Right lobe of liver (tissue), 6 donors: ENCODE measurements at places on chromosomes 7 and 10.

DNA sequence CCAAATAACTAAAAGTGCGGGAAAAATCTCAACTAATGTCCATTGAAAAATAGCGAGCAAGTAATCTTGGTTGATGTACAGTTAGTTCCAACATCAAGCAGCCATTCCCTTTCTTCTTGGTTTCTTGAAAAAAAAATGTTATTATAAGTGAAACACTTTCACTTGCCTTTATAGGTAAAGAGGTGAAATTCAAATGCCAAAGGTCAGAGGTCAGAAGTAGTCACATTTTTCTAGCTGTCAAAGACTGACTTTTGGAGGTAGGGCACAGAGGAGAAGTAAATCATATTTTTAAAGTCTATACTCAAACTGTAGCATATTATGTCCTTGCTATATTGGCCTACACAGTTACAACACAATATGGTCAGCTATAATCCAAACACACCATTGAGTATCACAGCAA is 62.3 kb downstream of the CHCHD3 start:
- H3K36me3 ChIP-seq = no peaks in the 10 kb centered on the region
- no peaks in the 10 kb centered on the region for H3K27me3 ChIP-seq
- DNase-seq = no peak

GRCh38 chr10:43193496-43194080 is 55.3 kb downstream of the CSGALNACT2 start:
- no peak overlapping the region for H3K4me3 ChIP-seq
- no peak for DNase-seq
- no peaks in the 10 kb centered on the region for H3K36me3 ChIP-seq
- H3K27ac ChIP-seq = no peak overlapping the region
- H3K27me3 ChIP-seq = no peaks in the 10 kb centered on the region

DNA sequence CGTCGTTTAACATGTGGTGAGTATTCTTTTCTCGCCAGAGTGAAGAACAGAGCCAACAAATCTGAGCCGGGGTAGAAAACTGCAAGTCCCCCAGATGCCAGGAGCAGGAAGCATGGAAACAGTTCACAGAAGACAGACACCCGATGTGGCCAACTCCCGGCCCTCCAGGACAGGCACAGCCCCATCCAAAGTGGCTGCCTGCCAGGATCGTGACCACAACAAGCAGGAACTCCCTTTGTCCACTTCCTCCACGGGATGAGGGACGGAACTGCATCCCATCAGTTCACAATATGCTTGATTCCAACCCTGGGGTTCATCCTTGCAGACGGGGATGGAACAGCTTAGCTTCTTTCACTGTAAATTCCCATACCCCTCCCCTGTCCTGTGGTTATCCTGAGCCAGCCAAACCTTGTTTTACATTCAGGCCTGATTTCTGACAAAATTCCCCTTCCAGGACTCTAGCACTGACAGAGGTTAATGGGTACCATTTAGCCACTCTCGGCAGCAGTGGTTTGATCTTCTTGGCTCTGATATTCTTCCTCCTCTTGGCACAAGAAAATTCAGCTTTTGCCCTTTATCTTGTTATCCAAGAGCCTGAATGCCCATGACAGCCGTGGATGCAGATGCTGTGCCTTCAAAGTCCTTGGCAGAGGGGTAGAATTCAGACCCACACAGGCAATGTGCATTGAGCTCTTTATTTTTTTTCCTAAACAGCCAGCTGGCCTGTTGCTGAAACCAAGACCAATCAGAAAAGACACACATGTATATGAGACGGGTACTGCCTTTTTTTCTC is 105.5 kb upstream of the FAM204A start:
- H3K4me3 ChIP-seq = no peak overlapping the region
- H3K27ac ChIP-seq = no peak overlapping the region
- no peaks in the 10 kb centered on the region for H3K36me3 ChIP-seq
- no peaks in the 10 kb centered on the region for H3K4me1 ChIP-seq

- no peaks in the 10 kb centered on the region for H3K27me3 ChIP-seq
- no peak for DNase-seq
- H3K4me3 ChIP-seq = no peak overlapping the region
Observed at GRCh38 chr7:53920011-53920410, 622.2 kb upstream of the VSTM2A start.

- H3K36me3 ChIP-seq = no peaks in the 10 kb centered on the region
- no peaks in the 10 kb centered on the region for H3K4me1 ChIP-seq
- H3K27me3 ChIP-seq = no peaks in the 10 kb centered on the region
- no peak overlapping the region for H3K4me3 ChIP-seq
Observed at GRCh38 chr7:102211590-102212550, 74.8 kb upstream of the SH2B2 start.

- H3K4me3 ChIP-seq = no peak overlapping the region
- H3K36me3 ChIP-seq = no peaks in the 10 kb centered on the region
- H3K27me3 ChIP-seq = no peaks in the 10 kb centered on the region
Observed at GRCh38 chr7:30349170-30349569, 64.8 kb downstream of the ZNRF2 start.

DNA sequence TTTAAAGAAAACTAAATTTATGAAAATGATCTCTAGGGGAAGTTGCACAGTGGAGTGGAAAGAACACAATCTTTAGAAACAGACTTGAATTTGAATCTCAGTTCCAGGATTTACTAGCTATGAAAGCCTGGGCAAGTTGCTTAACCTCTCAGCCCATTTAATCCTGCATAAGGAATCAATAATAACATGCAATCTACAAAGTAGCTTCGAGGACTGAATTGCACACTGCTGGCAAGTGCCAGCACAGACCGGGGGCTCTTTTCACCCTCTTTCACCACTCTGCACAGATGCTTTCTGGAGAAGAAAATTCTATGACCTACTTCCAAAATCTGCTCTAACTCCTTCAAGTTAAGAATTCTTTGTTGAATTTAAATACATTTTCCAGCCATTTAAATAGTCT is 63.4 kb upstream of the ANK3 start:
- H3K36me3 ChIP-seq = no peaks in the 10 kb centered on the region
- H3K4me1 ChIP-seq = no peaks in the 10 kb centered on the region
- DNase-seq = no peak
